ENCODE measurements at places on chromosomes 1 and 21.
A peak's percentile ranks its signal among the peaks of the same experiment; 100 is the strongest.

GRCh38 chr1:44553771-44554170, 120.5 kb downstream of the TMEM53 start:
- DNase-seq = no peak

- DNase-seq = no peak
These were observed 6.4 kb downstream of the OR2C3 start for GRCh38 chr1:247529771-247530355.

DNA sequence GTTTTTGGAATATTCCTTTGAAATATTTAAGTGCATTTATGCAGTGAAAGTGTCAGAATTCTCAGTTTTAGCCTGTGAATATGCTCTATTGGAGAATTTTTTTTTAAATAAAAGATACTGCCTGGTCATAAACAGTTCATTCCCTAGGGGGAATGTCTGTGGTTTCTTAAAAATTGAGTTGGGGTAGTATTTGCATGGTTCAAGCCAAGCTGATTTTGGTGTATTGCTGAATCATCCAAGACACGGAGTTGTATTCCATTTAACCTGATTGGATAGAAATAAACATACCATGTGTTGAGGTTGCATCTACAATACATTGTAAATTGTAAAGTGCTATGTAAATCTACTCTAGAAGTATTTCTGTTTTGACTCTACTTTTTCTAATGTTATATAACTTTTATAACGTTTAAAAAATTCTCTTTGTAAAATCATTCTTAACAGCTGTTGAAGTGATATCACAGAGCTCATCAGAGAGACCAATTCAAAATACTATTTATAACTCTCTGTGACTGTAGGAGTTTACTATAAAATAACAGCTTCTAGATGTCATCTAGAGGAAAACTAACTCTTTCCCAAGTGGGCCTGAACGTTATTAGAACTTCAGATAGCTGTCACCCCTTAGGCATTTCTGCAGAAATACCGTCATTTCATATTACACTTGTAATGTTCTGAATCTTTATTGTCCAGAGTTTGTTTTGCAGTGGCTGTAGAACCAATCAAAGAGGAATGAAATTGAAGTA, 199.1 kb downstream of the USP25 start:
- DNase-seq = no peak

- no peak for DNase-seq
These were observed 21.4 kb downstream of the PEA15 start for GRCh38 chr1:160226623-160227022.

GRCh38 chr1:69533343-69533742, 34.4 kb upstream of the LRRC7 start:
- no peak for DNase-seq

GRCh38 chr1:30005972-30006619, 717.3 kb downstream of the MATN1 start:
- DNase-seq = no peak

- no peak for DNase-seq
These were observed 815.5 kb downstream of the BRINP3 start for GRCh38 chr1:189662190-189662589.

DNA sequence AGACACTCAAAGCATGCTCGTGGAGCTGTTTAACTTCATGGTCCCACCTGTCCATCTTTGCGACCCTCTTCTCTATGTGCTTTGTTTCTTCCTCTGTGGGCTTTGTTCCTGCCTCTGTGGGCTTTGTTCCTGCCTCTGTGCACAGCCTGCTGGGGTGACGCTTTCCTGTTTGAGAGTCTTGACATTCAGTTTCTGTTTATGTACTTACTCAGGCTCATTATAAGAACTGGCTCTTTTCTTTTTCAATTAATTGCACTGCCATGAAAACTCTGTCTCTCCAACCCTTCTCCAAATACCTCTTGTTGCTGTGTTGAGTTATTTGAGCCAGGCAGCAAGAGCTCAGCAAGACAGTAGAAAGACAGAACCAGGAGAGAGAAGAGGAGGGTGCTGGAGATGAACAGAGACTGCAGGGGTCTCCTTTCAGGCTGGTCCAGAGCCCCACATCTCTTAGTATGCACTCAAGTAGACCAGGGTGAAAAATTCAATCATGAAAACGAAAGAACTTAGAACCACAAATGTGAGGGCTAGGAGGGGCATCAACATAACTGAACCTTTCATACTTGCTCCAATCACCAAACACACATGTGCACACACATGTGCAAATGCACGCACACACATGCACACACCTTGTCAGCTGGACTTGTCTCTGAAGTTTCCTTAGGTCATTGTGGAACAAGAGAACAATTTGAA, 88.3 kb upstream of the SGIP1 start:
- DNase-seq = peak; percentile 18

DNA sequence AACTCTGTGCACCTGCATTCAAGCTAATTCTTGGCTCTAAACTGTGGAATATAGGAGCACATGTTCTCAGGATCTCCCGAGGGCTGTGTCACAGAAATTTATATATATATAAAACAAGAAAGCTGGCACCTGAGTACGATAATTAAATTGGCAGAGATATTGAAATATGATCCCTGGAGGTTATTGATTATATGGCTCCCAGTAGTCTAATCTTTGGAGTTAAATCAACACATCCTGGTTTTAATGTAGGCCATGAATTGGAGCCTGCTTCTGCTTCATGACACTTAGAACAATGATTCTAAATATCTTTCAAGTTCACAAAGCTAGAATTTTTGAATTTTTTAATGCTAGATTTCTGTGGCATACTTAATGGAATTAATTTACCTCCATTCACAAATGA, 84.3 kb downstream of the CTH start:
- no peak for DNase-seq

GRCh38 chr1:229170274-229170673, 100.6 kb upstream of the RAB4A start:
- no peak for DNase-seq

DNA sequence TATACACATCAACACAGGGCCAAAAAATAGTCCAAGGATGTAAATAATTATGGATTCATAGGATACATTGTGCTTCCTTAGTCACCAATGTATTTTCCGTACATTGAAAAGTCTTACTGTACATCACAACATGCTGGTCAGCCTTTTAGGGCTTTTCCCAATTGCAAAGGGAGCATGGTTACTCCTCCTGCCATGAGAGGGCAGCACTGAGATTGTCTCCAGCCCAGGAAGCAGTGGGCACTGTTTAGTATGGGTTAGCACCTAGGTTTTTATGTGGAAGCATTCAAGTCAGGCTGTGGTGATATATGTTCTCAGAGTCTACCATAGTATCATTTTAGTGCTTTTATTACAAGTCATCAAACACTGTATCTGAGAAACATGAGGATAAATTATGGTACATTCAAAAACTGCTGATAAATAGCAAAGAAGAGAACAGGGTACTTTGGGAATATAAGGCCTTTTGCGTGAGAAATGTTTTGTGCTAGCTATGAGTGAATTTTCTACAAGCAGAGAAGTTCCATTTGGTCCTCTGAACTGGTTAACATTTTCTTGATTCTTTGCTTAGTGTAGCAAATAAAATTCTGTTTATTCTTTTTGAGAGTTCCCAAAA, 34.0 kb downstream of the ST6GALNAC5 start:
- DNase-seq = no peak

DNA sequence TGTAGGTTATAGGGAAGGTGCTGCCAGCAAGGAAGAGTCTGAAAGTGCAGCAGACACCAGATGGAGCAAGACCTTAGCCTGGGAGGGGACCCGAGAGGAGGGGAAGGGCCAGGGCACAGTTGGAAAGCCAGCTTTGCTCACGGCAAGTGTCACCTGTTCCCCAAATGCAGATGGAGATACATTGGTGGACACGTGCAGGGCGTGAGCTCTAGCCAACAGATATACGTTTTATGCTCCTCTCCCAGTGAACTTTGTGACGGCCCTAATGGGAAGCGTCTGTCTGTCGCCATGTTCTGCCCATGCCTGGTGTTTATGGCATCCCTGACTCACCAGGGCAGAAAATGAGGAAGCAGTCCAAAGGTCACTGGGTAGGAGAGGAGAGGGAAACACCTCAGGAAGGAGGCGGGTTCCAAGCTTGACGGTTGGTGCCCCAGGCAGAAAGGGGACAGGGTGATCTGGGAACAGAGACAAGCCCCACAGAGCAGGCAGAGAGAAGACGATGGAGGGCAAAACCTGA, 7.6 kb downstream of the GPA33 start:
- DNase-seq = no peak

GRCh38 chr1:73914951-73915350, 283.0 kb downstream of the LRRIQ3 start:
- no peak for DNase-seq

All from activated T-helper 1 cell treated with Interleukin-2 at 50 U/mL for 16 hours (primary cell).